Glutamatergic neuron (in vitro differentiated cells): ENCODE measurements at places on chromosomes 1 and 21.

DNA sequence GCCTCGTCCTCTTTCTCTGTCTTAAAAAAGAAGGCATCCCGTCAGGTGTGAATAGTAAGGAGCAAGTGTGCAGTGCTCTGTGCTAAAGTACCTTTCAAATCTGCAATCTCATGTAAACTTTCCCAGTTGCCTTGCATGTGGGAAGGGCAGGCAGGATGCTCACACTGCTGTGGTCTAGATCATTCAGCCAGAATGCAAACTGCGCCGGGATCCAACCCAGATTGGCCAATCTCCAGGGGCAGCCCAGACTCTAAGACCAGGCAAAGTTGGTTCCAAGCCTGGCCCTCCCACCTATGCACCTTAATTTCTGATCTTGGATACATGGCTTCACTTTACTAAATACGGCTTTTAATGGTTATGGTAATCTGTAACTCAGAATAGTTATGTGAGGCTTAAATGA lies 3.2 kb upstream of the MAP1LC3C start:
- DNase-seq = no peak

DNA sequence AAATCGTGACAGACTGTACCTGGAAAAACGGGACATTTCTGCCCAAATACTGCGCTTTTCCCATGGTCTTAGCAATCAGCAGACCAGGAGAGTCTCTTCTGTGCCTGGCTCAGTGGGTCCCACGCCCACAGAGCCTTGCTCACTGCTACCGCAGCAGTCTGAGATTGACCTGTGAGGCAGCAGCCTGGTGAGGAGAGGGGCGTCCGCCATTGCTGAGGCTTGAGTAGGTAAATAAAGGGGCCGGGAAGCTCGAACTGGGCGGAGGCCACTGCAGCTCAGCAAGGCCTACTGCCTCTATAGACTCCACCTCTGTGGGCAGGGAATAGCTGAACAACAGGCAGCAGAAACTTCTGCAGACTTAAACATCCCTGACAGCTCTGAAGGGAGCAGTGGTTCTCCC lies 203.1 kb downstream of the DENND1B start:
- no peak for DNase-seq

DNA sequence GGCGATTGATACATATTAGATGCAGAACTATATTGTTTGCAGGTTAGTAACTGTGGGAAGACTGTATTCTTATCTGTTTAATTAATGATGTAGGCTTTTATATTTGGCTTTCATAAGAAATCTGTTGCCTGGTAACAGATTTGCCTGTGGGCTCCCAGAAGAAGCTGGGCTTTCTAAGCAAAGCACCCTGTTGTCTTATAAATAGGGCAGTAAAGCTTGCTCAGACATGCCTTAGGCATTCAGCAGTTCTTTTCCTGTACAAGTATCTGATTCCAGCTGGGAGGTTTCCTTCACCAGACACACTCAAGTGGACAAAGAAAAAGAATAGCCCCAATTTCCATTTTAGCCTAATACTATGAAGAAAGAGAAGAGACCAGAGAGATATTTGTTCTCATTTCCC lies 524.0 kb downstream of the LRRIQ3 start:
- no peak for DNase-seq

DNA sequence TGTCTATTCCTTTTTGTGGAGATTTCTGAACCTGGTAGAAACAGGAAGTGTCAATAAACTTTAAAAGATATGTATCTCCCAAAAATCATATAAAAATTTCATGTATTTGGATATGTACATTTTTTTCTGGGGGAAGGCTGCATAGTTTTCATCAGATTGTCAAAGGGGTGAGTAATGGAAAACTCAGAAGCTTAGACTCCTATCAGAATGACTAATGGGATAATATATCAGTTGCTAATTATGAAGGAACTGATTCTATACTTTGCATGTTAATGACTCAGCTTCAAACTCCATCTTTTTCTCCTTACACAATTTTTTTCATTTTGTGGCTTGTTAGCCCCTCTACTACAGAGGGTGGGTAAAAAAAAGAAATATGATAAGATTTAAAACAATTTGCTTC lies 55.9 kb downstream of the GON4L start:
- DNase-seq = no peak

- no peak for DNase-seq
Observed at GRCh38 chr1:89425056-89425455, 61.2 kb downstream of the GBP6 start.

GRCh38 chr1:41243079-41243385 lies 926 bp upstream of the SCMH1 start:
- DNase-seq = no peak

- no peak for DNase-seq
Observed at GRCh38 chr21:26374817-26375216, 198.3 kb downstream of the CYYR1 start.

GRCh38 chr1:172993640-172994039 lies 57.1 kb downstream of the TNFSF18 start:
- DNase-seq = no peak

- DNase-seq = no peak
Observed at GRCh38 chr1:41044187-41044586, 22.7 kb upstream of the SLFNL1 start.

DNA sequence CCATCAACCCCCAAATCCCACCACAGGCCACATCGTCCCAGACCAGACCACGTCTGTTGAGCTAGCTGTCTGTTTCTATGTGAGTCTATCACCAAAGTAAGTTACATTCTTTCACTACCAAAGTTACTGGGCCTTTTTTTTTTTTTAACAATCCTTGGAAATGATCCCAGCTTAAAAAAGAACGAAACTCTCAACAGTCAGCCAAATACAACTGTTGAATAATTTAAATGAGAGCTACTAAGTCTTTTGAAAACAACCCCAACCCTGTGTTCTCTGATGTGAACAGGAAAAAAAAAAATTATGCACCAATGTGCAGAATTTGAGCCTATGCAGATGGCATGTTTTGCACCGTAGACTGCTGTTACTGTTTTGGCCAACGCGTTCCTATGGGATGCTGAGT lies 134.0 kb upstream of the ETS2 start:
- DNase-seq = no peak

DNA sequence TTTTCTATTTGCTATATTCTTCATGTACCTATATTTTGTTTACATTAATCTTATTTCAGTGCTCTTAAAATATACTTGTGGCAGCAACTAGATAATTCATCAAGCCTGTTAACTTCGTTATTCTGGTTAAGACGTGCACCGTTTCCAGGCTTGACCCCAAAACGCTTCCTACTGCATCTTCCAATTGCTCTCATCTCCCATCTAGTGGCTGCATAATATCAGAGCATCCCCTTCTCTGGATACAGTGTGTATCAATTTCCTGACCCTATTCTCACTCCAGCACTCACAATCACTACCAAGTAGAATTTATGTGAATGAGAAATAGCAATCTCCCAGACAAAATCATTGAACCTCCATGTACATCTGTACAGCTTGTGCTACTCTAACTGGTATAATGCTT lies 1280.3 kb upstream of the B3GALT2 start:
- no peak for DNase-seq

- DNase-seq = no peak
Observed at GRCh38 chr1:180040034-180040433, 85.4 kb downstream of the CEP350 start.

DNA sequence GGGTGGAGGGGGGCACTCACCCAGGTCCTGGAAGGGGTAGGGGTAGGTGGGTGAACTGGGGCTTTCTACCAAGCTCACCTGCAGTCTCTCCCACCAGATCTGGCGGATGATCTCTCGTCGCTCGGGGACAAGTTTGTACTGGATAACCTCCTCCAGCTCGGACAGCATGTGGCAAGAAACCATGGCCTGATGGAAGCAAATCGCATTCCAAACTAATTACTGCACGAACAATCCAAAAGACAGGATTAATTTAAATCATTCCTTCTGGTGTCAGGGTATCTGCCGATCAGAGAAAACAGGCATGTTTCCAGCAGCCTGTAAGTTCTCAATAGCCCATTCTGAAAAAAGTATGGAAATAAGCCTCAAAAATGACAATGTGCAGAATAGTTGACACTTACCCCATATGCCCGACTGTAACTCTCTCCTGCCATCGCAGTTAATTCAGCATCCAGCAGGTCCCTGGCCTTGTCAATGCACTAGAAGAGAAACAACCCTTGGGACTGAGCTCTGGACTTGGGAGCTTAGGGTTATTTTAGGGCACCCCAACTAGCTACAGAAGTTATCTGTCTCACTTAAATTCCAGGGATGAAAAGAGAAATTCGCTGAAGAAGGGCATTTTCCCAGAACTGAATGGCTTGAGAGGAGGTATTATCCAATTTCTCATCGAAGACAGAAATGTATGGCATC lies 44.4 kb upstream of the ANGPTL7 start:
- DNase-seq = no peak

- DNase-seq = no peak
Observed at GRCh38 chr21:34671462-34671861, 2.7 kb downstream of the CLIC6 start.

GRCh38 chr1:241895013-241895412 lies 47.0 kb downstream of the EXO1 start:
- DNase-seq = no peak

DNA sequence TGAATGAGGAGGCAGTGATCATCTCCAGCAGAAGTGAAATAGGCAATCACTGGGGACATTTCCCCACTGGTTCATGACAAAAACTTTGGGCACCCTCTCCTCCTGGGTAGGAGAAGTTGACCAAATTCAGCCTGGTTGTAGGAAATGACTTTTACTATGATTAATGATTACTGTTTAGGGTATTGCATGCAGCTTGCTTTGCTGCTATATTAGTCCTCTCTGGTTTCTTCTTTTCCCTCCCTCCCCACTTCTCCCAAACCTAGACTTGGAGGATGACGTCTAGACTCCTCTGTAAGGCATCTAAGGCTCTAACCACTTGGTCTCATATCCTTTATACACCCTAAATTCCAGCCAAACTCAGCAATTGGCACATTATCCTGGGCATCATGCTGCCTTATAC lies 3.4 kb upstream of the RGS16 start:
- DNase-seq = no peak

DNA sequence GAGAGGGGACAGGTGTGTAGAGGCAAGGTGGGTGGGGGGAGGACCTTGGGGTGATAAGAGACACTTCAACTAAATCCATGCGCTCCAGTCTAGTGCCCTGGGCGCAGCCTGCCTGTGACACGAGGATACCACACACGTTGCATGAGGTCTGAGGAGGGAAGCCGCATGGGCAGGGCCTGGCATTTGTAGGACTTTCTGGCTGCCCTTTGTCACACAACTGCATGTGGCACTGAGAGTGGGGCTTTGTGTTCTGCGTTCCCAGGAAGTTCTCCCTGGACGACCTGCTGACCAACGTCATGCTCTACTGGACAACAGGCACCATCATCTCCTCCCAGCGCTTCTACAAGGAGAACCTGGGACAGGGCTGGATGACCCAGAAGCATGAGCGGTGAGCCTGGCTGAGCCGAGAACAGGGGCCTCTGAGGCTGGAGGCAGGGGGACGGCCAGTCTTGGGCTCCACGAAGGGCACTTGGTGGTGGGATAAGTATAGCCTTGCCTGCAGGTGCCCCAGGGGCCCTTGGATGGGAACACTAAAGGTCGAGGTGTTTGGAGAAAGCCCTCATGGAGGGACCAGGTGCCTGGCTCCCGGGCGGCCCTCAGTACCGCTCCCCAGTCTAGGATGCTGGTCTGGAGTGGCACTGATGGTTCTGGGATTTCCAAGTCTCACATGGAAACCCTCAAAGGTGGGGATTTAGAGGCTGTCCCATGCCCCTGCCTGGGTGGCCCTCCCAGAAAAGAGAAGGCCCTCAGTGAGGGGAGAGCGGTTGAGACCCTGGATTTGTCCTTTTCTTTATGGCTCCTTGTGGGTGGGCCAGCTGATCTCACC lies 34.5 kb downstream of the EPHX1 start:
- no peak for DNase-seq

DNA sequence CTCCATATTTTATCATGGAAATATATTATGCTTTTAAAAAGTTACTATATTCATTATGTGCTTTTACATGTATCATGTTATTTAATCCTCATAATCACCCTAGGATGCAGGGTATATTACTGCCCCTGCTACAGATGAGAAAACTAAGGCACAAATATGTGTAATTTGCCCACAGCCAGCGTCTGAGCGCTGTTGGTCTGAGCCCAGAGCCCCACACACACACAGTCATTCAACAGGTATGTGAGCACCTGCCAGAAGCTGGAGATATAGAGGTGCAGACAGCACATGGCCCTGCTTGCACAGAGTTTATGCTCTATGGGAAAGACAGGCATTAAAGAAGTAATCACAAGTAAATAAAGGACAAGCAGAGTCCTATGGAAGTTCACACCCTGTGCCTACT lies 49.8 kb upstream of the SEC16B start:
- no peak for DNase-seq
